ENCODE measurements at places on chromosomes 5 and 9.

- ATAC-seq: no peak
These were observed 260.3 kb upstream of the RORB start for GRCh38 chr9:74236857-74237256.

GRCh38 chr5:53601570-53601969, 41.1 kb downstream of the NDUFS4 start:
- no peak for ATAC-seq

DNA sequence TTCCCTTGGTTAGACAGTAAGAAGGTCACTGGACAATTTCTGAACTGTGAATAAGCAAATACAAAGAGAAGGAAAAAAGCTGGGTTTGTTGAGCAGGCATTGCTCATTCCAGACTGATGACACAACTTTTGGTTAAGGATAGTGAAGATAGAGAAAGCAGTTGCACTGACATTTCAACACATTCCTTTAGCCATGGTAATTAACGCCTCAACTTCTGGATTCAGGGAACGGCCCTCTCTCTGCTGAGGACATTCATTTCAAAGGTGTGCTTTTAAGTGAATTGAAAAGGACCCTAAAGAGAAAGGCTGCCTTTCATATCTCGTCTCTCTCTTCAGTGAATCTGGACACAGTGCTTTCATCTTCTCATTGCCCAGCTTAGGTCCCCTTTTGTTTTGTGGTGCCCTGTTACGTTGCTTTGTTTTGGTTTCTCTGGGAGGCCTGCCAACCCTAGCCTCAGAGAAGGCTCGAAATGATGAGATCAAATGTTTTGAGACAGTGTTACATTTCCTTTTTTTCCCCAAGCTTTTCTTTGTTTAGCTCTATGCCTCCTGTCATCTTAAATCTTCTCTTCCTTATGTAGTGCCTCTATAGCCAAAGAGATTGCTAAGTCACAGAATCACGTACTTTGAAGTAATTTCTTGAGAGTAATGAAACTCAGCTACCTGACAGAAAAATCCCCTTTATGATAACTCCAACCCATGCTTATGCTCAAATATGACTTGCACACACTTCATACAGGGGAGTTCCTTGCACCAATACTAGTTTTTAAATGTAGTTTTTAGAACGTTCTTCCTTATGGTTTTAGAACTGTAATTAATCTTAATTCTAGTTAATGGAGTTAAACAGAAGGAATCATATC, 94.4 kb upstream of the IFNE start:
- peak; percentile 97 for ATAC-seq

DNA sequence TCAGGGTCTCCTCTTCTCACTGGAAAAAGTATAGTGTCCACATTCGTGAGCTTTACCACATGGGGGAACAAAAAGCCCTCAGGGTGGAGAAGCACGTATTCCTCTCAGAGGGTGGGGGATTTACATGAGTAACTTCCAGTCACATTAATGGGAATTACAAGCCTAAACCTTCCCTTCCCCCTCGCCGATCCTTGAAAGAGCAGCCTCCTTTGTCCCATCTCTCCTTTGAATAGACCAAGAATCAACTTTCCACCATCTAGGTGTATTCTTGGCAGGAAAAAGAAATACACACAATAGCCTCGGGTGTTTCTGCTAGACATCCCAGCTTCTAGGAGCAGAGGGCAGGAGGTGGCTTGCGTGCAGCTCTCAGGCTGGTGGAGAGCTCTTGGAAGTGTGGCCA, 144.4 kb downstream of the ZNF462 start:
- peak; percentile 20 for ATAC-seq

DNA sequence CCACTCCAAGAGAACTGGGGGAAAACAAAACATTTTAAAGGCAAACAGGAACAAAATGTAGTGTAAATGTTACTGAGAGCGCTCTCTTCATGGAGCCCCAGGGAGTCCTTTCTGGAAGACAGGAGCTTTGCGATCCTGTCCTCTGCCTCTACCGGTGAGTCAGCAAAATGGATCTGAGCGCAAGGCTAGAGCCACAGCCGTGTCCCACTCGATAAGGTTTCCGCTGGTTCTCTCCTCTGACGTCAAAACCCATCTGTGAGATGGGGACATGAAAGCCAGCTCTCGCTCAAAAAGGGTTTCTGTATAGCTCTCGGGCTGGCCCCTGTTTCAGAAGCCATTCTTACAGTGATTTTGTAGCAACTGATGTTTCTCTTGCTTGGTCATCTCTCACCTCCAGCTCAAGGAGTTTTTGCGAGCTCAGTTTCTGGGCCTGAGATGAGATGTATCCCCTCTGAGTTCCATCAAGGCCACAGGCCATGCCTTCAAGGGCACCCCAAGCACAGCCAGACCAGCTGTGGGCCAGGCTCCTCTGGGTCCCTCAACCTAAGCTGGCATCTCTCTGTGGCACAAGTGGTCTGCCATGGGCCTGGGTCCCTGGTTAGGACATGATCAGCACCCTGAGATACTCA, 101.6 kb downstream of the FSTL4 start:
- ATAC-seq: no peak

GRCh38 chr5:72364171-72364570, 44.0 kb downstream of the PTCD2 start:
- ATAC-seq: no peak

- ATAC-seq: no peak
These were observed 113.8 kb downstream of the GADD45G start for GRCh38 chr9:89718651-89719050.

- ATAC-seq: no peak
These were observed 28.7 kb downstream of the CAST start for GRCh38 chr5:96690861-96691260.

GRCh38 chr5:82812575-82812974, 264.6 kb downstream of the TMEM167A start:
- ATAC-seq: no peak

GRCh38 chr5:32057187-32058096, 116.7 kb downstream of the GOLPH3 start:
- no peak for ATAC-seq

- ATAC-seq: no peak
These were observed 9.0 kb downstream of the ABHD17B start for GRCh38 chr9:71901695-71902597.

Data from motor neuron (in vitro differentiated cells).